ENCODE measurements at places on chromosomes 7 and 10. TPM values are rescaled to one million over a fixed set of nuclear protein-coding genes. Genes with fewer than 3 reads are reported as not detected.

The EGFR gene
- total RNA-seq, result not detected

The LIPF gene
- not detected for total RNA-seq

The DIP2C gene
- total RNA-seq, result 1.9 TPM

The PPP1R17 gene
- not detected for total RNA-seq

The TUBAL3 gene
- 0.14 TPM for total RNA-seq

The TMEM196 gene
- not detected for total RNA-seq

DNA sequence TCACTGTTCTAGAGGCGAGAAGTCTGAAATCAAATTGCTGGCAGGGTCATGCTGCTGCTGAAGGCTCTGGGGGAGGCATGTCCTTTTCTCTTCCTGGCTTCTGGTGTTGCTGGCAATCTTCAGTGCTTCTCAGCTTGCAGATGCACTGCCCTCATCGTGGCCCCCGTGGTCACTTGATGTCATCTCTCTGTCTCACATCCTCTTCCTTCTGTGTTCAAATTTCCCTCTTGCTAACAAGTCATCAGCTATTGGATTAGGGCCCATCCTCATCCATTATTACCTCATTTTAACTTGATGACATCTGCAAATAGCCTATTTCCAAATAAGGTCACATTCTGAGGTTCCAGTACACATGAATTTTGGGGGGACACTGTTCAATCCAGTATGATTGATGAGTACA lies 36.6 kb upstream of the SRGN start:
- DNase-seq, result peak; percentile 80

DNA sequence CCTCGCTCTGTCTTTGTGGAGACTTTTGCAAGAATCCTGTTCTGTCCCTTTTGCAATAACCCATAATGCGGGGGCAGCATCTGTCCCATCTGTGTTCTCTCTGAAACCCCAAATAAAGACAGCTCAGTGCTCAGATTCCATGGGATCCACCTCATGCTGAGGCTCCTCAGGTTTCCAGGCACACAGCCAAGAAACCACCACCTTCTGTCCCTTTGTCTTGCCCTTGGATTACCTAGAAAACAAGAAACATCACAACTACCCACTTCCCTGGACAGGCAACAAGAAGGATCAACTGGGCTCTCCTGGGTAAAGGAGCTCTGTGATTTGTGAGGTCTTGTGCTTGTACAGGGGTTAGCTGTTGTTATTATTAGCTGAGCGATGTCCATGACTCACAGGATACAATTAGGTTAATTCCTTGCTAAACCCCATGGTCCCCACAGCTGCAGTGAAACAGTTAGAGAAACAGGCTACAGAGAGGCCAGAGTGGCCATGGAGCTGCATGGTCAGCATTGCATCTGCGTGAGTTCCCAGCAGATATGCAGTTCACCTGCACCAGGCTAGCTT lies 50.2 kb downstream of the CXCL12 start:
- DNase-seq, result no peak

DNA sequence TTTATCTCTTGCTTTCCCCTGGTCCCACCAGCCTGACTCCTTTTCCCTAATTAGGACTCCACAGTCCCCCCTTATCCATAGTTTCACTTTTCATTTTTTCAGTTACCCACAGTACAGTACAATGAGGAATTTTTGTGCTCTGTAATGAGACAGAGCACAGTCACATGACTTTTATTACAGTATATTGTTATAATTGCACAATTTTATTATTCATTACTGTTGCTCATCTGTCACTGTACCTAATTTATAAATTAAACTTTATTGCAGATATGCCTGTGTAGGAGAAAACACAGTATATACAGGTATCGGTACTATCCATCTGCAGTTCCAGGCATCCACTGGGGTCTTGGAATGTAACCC lies 125.4 kb downstream of the KCNMA1 start:
- no peak for DNase-seq

- no peak for DNase-seq
These were observed 42.0 kb downstream of the SHH start for GRCh38 chr7:155770241-155770640.

GRCh38 chr7:42233695-42234331 lies 3.2 kb downstream of the GLI3 start:
- no peak for DNase-seq

GRCh38 chr10:85036661-85037060 lies 708.3 kb downstream of the CCSER2 start:
- no peak for DNase-seq

GRCh38 chr7:77580762-77581350 lies 43.8 kb downstream of the PTPN12 start:
- no peak for DNase-seq

DNA sequence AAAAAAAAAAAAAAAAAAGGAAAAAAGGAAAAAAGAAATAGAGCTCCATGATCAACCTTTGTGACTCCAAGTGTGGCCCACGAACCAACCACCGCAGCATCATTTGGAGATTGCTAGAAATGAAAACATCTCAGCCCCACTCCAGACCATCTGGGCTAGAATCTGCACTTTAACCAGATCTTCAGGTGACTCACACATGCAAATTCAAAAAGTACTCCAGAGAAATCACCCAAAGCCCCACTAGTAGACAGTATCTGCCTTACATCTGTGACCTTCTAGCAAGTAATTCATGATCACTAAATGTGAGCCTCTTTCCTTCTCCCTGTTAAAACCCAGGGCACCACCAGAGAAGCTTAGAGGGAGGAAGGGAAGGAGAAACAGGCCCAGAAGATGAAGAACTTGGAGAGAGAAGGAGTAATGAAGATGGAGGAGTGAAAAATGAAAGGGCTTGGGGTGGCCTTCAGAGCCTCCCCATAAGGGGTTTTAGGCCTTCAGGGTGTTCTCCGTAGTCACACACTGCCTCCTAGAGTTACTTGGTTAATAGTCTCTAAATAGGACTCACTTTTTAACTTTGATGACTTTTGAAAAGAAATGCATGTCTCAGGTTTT lies 94.0 kb downstream of the SLC37A3 start:
- peak; percentile 83 for DNase-seq

DNA sequence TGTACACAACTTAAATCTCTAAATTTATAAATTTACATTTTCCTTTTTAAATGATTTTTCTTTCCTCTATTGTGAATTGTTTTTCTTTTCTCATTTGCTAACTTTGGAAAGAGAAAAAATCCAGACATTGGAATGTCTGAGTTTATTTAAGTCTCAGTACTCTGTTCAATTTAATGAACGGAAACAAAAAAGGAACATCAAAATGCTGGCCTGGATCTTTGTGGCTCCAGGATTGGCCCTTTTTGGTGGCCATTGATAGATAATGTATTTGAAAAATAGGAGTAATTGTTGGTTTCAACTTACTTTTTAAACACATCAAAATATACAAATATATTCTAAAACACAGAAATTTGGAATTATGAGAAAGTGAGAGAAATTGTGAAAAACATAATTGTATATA lies 336.0 kb downstream of the SUGCT start:
- DNase-seq, result no peak

DNA sequence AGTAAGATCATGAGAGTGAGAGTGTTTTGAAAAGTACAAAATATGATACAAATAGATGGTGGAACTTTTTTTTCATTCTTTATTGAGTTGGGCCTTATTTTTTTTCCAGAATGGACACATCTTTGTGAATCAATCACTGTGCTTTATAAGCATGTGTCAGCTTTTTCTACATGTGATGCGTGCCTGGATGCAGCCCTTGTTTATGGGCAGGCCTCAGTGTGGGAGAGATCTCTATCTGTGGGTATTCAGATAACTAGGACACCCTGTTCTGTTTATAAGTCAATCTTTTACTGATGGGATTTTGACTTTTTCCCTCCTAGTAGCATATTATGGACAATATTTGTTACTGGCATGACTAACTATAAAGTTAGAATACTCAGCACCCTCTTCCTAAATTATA lies 42.9 kb upstream of the IKZF1 start:
- DNase-seq, result no peak

DNA sequence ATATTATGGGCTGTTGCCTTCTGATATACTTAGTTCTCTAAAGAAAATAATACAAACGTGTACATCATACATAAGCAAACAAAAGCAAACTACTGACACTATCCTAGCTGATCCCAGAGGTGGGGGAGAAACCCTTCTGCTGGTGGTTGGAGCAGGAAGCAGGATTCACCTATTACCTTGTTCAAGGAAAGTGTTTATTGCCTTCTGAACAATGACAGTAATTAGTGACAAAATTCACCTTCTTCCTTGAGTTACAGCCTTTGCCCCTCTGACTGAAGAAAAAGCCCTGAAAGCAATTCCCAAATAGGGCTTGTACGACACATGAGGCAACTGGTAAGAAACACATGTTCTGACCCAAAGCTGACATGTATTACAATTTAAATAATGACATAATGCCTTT lies 118.8 kb upstream of the AKR1E2 start:
- DNase-seq, result no peak

- no peak for DNase-seq
These were observed 237.2 kb downstream of the MGMT start for GRCh38 chr10:129704225-129704624.

GRCh38 chr10:49180444-49180860 lies 7.7 kb downstream of the TMEM273 start:
- no peak for DNase-seq

All from activated CD4-positive, alpha-beta T cell treated with anti-CD3 and anti-CD28 coated beads, Interleukin-2, amount 10 ng/mL, durations not matched to agents 24 days and 14 days (primary cell).